GM23248 (cell line): ENCODE measurements at places on chromosomes 11 and 22.

- DNase-seq: no peak
Measured at GRCh38 chr22:39283322-39284141, 35.9 kb downstream of the RPL3 start.

- no peak for DNase-seq
Measured at GRCh38 chr11:35257281-35257680, 118.3 kb downstream of the CD44 start.

GRCh38 chr11:108768370-108768769, 103.5 kb downstream of the DDX10 start:
- DNase-seq: no peak

GRCh38 chr11:121626980-121627379, 174.2 kb upstream of the SORL1-AS1 start:
- no peak for DNase-seq

GRCh38 chr11:87840786-87841185, 334.5 kb downstream of the RAB38 start:
- no peak for DNase-seq
